Esophagus squamous epithelium (tissue), 5 donors: ENCODE measurements at places on chromosomes 2 and 18.

DNA sequence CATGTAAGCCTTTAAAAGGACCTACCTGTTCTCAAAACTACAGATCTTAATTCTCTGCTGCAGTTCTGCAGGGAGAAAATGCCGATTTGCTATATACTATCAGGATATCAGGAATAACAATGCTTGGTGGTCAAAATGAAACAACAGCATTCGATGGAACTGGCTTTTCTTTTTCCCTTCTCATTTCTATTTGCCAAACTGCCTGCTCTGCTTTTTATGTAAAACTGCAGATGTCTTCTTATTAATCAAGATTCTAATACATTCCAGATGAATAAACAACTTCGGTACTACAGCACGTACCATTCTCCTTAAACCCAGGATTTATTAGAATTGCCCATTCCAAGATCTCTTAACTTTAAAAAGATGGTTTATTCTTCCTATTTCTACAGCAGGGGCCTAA, 100.9 kb downstream of the ZNF521 start:
- DNase-seq, result no peak

DNA sequence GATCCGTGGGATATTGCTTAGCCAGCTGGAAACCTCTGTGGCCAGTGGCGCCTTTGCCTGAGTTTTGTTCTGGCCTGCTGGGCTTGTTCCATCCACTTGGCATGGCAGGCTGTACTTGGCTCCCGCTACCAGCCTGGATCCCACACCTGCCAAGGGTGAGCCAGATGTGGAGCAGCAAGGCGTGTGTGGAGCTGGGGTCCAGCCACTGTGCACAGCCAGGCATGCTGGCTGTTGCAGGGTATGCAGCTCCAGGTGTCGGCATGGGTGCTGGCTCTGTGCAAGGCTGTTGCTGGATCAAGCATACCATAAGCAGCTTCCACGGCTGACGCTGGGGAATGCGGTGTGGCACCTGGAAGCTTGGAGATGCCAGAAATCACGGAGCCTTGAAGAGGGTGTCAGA, 34.5 kb downstream of the PTPN4 start:
- DNase-seq, result no peak

GRCh38 chr2:172826522-172826921, 90.9 kb downstream of the RAPGEF4 start:
- no peak for DNase-seq

- DNase-seq, result no peak
These were observed 18.1 kb downstream of the BCL2 start for GRCh38 chr18:63301434-63301833.

DNA sequence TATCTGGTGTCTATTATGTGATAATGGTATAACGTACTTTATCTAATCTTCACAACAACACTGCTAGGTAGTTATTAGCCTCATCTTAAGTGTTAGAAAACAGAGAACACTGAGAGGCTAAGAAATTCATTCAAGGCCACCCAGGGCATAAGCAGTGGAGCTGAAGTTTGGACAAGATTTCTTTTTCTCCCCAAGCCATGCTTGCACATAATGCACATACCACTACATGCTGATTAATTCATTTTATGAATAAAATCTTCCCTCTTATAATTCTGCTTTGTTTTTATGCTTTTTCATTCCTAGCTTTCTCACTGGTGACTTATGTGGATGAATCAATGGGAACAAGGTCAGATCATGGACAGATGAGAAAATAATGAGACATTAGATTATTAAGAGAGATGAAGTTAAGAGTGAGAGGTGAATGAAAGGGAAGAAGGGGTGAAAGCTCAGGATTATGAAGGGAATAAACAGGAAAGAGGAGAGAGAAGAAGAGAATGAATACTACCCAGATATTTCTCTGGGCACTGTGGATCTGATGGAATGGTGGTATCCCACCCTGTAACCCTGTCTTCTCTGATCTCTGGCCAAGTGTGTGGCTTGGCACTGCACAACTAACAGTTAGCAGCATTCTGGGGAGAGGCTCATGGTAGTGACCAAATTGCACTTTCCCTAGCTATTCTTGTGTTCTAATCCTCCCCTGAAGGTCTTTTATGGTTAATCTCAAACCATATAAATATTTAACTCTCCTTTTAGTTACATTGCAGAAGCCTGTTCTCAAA, 17.7 kb upstream of the GALNT3 start:
- DNase-seq, result no peak

DNA sequence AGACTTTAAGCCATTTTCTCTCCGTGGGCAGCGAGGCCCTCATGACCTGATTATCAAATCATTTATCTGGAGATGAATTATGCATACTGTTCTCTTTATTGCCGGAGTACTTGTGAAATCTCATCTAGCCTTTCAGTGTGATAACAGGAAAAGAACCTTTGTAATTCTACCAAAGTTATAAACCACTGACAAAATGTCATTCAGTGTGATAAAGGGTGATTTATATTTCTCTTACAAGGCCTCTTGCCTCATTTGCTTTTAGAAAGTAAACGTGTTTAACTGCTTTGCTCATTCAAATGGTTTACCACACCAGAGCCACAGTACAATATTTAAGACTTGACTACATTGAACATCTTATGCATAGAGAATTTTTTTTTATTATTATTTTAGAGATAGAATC, 13.8 kb downstream of the MTCL1 start:
- no peak for DNase-seq

- no peak for DNase-seq
These were observed 165.4 kb upstream of the SLC1A4 start for GRCh38 chr2:64823794-64824193.

DNA sequence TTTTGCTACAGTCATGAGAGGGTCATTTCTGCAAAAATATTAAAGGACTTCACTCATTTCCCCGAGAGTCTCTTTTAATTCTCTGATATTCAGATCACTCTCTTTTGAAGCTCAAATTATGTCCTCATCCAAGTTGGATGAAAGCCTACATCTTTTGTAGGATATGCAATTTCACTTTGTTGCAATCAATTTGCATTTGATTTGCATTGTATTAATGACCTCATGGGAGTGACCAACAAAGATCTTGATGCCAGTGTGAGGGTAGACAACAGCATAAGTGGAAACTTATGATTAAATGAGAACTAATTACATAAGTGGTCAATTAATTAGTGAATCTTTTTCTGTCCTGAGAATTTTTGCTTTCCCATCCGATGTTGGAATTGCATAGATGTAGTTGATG, 60.3 kb upstream of the UPP2 start:
- DNase-seq, result no peak
